ENCODE measurements at places on chromosomes 7 and 10. TPM values are rescaled to one million over a fixed set of nuclear protein-coding genes. Genes with fewer than 3 reads are reported as not detected.

DNA sequence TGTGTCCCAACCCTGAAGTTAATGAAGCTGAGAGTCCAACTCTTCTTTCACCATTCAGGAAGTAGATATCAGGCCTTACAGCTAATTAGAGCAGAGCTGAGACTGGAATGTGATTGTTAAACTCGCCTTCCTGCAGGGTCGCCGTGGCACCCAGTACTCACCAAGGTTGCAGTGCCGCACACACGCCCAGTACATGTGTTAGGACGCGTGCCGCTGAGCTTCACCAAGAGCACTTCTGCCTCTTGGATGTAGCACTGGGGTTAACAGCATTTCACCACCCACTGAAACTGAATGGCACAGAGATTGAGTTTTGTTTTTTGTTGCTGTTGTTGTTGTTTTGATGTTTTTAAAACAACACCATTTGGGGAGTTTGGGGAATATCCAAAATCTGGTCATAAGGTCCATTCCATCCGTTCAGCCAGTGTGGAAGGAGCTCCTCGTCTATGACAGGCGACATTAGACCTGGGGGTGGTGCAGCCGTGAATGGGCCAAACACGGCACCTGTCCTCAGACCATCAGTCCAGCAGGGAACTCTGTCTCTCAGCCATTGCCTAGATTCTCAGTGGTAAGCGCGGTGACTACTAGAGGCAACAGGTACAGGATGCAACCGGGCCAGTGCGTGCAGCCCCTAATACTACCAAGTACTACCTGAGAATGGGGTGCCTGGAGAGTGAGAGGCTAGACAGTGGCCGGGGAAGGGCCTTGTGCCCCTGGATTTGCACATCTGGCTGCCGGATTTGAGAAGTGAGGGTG lies 21.9 kb downstream of the WIPI2 start:
- H3K4me1 ChIP-seq: no peaks in the 10 kb centered on the region
- H3K36me3 ChIP-seq: peaks cover 20% of the 10 kb centered on the region
- no peak overlapping the region for H3K27ac ChIP-seq
- H3K4me3 ChIP-seq: no peak overlapping the region

DNA sequence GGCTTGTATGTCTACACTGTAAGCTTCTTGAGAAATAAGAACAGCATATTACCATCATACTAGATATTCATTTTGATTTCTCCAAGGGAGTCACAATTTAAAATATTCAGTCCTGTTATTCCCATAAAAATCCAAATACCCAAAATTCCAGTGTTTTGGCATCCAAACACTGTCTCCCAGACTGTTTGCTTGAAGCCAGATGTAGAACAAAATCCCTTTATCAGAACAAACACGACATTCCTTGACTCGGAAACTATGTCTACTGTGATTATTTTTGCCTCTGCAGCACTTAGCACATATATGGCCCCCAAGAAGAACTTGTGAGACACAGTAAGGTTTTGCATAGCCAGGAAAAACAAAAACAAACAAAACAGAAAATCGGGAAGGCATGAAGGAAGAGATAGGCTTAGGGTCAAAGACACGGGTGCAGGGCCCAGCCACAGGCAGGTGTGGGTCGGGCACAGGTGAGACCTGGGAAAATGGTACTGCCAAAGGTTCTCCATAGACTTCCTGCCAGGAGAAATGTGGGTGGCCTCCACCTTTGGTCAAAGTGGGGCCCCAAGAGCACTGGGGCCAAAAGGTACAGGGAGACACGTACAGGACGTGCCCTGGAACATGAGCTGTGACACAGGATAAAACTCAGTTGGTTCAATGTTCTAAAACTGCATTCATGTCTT lies 36.5 kb downstream of the CPXM2 start:
- DNase-seq: no peak
- no peak overlapping the region for H3K4me3 ChIP-seq
- H3K27ac ChIP-seq: no peak overlapping the region
- H3K4me1 ChIP-seq: peaks cover 2% of the 10 kb centered on the region
- no peaks in the 10 kb centered on the region for H3K27me3 ChIP-seq

GRCh38 chr7:153224890-153225289 lies 465.3 kb downstream of the ACTR3B start:
- H3K4me1 ChIP-seq: no peaks in the 10 kb centered on the region
- no peak for DNase-seq
- H3K36me3 ChIP-seq: no peaks in the 10 kb centered on the region
- H3K4me3 ChIP-seq: no peak overlapping the region
- no peaks in the 10 kb centered on the region for H3K27me3 ChIP-seq

DNA sequence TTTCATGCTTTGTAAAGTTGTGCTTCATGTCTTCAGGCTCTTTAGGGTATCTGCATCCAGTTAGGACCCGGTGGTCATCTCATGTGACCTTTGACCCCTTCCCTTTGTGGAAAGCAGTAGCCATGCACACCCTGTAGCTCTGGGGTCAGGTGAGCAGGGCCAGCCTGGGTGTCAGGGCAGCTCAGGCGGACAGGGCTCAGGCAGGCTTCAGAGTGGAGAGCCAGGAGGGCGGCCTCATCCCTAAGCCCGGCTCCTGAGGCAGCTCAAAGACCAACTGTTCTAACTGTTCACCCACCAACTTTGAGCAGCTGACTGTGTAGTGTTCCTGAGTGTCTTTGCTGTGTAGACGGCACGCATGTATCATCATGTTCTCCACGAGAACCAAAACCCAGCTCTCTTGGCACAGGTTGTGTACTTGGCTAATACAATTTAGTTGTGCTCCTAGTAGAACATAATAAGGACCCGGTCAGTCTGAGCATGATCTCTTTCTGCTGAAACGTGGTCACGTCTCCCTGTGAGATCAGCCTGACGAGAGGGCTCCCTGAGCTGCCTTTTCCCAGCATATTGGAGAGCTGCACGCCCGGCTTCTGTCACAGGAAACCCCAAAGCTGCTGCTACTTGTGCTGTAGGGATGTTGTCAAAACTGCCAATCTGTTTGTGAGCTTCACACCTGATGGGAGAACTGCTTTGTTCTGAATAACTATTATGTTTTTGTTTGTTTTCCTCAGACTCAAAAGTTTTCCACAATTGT lies 30.0 kb downstream of the EEPD1 start:
- H3K4me1 ChIP-seq: no peaks in the 10 kb centered on the region
- H3K27ac ChIP-seq: no peak overlapping the region
- H3K36me3 ChIP-seq: no peaks in the 10 kb centered on the region
- no peak for DNase-seq
- H3K27me3 ChIP-seq: no peaks in the 10 kb centered on the region

DNA sequence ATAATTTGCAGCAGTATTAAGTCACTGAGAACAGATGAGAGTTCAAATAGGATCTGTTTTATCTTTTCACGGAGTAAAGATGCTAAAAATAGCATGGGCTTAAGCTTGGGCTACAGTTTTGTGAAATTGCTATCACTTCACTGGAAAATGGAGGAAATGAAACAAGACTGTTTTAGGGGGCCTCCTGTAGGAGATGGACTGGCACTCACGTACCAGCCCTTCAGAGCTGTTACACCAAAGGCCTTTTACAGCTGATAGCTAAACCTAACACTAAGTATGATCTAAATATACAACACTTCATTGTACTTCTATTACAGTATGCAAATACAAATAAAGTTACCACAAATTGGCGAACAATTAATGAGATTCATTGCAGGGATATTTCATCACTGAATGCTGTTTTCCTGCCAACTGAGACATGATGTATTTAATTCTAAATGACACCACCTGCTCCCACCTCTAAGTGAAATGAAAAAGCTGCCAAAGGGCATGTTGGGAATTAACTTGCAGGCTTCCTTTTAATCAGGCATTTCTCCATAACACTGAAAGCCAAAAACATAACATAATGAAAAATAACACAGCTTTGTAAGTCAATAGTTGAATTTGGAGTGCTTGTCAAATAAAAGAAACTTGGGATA lies 304.5 kb upstream of the LRRN3 start:
- H3K4me3 ChIP-seq: no peak overlapping the region
- no peaks in the 10 kb centered on the region for H3K27me3 ChIP-seq
- H3K27ac ChIP-seq: no peak overlapping the region
- H3K4me1 ChIP-seq: no peaks in the 10 kb centered on the region
- no peaks in the 10 kb centered on the region for H3K36me3 ChIP-seq
- no peak for DNase-seq

GRCh38 chr10:117087521-117087920 lies 50.5 kb downstream of the VAX1 start:
- no peak overlapping the region for H3K4me3 ChIP-seq
- H3K36me3 ChIP-seq: no peaks in the 10 kb centered on the region
- no peak overlapping the region for H3K27ac ChIP-seq
- H3K4me1 ChIP-seq: no peaks in the 10 kb centered on the region

DNA sequence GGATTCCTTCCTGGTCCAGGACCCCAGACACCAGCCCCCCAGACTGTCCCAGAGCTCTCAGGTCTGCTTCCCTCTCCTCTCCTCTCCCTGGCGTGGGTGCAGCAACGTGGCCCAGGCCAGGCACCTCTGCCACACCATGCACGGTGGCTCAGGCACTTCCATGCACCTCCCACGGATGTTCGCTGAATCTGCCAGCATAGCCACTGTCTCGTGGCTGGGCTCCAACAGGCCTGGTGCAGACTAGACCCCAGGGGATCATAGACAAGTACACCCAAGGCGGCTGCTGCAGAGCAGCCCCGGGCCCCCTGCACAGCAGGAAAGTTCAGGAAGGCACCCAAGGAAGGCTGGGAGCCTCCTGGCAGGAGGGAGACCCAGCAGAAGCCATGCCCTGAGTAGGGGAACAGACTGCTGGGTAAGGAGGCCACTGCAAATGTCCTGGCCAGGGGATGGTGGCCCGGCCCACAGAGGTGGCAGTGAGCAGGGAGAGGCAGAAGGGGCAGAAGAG lies 4.4 kb downstream of the RASGEF1A start:
- H3K27ac ChIP-seq: no peak overlapping the region
- no peak overlapping the region for H3K4me3 ChIP-seq
- H3K27me3 ChIP-seq: peaks cover 6% of the 10 kb centered on the region
- DNase-seq: no peak
- no peaks in the 10 kb centered on the region for H3K36me3 ChIP-seq

Gene AKR1C2
- total RNA-seq: 16.3 TPM

Gene STEAP4
- total RNA-seq: 80.2 TPM

Gene RADIL
- 1.0 TPM for total RNA-seq

Gene LIPF
- not detected for total RNA-seq

Gene MYO3A
- total RNA-seq: 3.1 TPM

Gene SLC16A12
- total RNA-seq: 38.8 TPM

Gene SLC26A3
- 0.25 TPM for total RNA-seq

All from kidney (tissue), 22 donors.